AG08396 (cell line): ENCODE measurements at places on chromosomes 4 and X.

DNA sequence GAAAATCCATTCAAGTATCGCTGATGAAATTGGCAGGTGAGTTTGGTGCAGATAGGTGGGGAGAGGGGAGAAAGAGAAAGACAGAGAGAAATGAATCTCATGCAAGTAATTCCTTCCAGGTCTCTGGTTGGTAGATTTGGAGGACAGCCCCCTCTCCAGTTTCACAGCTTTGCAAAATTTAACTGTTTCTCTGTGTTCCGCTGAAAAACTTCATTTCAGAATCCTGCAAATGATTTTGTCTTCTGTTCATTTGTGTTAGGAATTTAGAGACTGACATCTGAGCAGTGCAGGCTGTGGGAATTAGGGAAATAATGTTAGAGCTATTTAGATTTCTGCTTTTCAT, 328.5 kb downstream of the FBXW7 start:
- no peak for DNase-seq

DNA sequence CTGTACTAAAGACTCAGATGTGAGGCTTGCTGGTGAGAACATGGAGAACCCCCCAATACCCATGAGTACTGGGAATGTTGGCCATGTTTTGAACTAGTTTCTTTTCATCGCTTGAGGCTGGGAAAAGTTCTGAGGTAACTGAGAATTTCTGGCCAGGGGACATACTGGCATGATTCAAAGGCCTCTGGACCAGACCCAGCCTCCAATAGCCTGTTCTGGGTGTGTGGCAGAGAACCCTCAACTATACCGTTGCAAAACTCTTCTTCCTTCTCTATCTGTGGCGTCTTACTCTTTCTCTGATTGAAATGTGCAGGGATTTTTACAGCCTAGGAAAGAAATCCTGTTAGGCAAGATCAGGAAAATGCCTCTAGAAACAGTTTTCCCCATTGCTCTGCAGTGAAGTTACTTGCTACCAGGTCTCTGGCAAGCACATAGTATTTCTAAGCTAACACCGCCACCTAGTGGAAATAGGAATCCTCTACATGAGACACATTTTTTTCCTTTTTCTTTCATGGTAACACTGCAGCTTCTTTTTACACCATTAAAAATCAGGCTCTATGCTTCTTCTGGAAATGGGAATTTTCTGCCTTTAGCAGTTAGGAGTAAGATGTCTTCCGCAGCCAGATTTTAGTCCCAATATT, 170.7 kb upstream of the ZCCHC13 start:
- peak; percentile 73 for DNase-seq

GRCh38 chr4:2045518-2045951, 13.6 kb upstream of the NAT8L start:
- DNase-seq: peak; percentile 38

GRCh38 chr4:38659346-38659745, 4.7 kb upstream of the KLF3 start:
- DNase-seq: no peak

DNA sequence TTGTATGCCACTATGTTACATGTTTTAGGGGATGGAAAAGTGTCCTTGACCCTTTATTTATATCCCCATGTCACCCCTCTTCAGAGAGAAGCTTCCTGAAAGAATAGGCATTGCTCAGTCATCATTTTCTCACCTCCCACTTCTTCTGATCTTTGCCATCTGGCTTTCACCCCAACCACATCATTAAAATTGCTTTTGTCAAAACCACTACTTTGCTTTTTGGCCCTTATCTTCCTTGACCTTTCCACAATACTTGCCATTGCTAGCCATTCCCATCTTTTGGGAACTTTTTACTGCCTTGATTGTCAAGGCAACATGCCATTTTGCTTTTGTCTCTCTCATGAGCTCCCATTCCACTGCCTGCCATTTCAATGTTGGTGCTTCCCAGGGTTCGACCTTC, 14.9 kb upstream of the FAM9B start:
- DNase-seq: no peak

DNA sequence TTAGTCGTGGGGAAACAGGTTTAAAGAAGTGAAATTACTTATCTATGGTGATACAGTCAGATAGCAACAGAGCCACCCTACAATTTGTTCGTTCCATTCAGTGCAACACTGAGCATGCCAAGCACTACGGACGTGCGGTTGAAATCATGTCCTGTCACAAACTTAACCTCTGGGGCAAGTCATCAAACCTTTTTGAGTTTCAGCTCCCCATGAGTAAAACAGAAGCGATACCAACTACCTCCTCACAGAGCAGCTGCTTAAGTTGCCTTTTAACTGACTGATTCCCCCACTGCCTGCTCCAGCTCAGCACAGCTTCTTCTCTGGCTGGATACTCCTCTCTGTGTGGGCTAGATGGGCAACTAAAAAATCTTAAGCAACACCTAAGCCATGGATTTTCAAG, 36.0 kb downstream of the LHFPL1 start:
- no peak for DNase-seq

DNA sequence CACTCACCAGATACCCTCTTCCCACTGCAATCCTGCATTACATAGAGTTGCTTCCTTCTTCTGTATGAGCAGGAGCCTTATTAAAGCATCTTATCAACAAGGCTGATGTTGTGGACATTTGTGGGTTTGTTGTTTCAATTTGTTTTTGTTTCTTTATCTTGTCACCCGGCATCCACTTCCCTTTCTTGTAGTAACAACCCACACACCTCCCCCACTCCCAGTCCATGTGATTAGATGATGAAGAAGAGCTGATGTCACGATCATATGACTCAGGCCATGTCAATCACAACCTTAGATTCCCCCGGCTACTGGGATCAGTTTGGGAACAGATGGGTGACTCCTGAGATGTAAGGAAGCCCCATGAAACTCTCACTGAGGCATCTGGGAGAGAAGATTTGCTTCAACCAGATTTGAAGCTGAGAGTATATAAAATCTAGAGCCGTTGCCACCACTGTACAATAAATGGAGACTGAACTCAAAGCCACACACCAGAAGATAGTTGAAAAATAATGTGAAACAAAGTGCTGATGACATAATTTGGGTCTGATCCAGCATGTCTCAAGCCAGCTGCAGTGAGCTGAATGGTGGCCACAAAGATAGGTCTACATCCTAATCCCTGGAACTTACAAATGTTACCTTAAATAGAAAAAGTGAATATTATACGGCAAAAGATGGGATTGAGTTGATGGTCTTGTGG, 34.1 kb upstream of the SRD5A3 start:
- DNase-seq: no peak

GRCh38 chrX:12352922-12353321, 214.6 kb downstream of the FRMPD4 start:
- DNase-seq: no peak

GRCh38 chr4:54941994-54942552, 183.3 kb downstream of the KDR start:
- DNase-seq: no peak

DNA sequence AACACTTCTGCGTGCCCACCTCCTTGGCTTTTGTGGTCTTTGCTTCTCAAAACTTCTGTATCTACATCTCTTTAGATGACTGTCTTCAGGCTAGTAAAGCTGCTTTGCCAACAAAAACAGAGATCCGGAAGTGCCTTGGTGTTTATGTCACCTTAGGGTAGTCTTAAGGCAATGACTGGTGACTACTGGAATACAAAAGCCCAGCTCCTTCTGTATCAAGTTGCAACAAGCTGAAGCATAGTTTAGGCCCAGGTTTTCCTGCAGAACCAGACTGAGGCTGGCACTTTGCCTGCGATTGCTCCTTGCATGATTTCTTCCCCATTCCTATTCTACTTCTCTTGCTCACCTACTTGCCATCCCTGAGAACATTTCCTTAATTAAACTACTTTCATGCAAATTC, 333.8 kb downstream of the DMD start:
- no peak for DNase-seq

DNA sequence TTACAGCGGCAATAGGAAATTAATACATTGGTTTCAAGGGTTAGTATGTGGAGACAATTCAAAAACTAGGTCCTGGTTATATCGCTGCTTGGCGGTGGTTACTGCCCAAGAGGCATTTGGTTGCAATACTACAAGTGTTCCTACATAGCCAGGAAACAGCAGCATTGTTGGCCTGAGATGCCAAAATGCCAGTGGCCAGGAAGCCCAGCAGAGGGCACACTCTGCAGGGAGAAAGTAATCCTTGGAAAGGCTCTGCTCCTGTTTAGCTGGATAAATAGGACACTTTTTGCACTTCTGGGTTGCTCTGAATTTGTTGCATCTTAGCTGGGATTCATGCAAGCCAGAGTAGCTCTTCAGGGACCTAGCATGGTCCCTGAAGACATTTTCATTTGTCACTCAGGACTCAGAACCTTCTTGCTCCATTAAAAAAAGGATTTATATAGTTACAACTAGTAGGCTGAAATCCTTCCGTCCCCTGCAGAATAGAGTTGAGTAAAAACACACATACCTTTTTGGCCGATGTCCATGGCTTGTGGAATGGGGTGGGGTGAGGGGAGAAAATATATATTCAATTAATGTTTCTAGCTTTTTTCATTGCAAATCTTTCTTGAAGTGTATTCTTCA, 8.1 kb upstream of the GPR119 start:
- peak; percentile 73 for DNase-seq

DNA sequence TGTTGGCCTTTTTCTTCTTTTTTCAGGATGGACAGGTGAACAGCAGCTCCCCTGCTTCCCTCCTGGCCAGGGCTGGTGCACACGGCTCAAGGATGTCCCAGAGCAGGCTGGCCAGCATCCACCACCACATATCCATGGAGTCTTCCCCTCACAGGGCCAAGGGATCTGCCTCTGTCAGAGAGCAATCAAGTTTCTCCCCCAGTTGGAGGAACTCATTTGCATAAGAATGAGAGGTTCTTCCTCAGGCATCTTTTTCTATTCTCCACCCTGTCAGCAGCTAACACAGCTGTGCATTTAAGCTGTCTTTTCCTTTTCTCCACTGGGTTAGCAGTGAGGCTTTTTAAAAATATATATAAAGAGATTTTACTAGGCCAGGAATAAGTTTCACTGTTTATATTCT, 143.8 kb downstream of the ANAPC10 start:
- no peak for DNase-seq

DNA sequence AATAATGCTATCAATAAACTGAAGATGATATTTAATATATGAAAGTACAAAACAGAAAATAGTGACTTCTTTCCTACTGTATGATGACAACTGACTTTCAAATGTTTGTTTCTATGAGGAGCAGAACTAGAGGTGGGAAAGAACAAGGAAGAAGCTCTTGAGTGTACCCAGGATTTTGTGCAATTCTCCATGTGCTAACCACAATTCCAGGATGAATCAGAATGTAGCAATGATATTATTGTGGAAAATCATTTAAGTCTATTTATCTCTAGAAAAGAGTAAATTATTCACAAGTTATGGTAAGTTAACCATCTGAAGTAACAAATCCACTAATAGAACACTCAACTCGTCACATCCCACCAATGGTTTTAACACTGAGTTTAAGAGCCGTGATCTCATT, 324.1 kb upstream of the EMCN start:
- no peak for DNase-seq

GRCh38 chr4:37324546-37324945, 80.0 kb downstream of the NWD2 start:
- DNase-seq: no peak
